Ovary (tissue), 10 donors: ENCODE measurements at places on chromosomes 3 and 15.
A peak's percentile ranks its signal among the peaks of the same experiment; 100 is the strongest.

GRCh38 chr3:193673845-193674244 is 80.8 kb downstream of the OPA1 start:
- DNase-seq: no peak

DNA sequence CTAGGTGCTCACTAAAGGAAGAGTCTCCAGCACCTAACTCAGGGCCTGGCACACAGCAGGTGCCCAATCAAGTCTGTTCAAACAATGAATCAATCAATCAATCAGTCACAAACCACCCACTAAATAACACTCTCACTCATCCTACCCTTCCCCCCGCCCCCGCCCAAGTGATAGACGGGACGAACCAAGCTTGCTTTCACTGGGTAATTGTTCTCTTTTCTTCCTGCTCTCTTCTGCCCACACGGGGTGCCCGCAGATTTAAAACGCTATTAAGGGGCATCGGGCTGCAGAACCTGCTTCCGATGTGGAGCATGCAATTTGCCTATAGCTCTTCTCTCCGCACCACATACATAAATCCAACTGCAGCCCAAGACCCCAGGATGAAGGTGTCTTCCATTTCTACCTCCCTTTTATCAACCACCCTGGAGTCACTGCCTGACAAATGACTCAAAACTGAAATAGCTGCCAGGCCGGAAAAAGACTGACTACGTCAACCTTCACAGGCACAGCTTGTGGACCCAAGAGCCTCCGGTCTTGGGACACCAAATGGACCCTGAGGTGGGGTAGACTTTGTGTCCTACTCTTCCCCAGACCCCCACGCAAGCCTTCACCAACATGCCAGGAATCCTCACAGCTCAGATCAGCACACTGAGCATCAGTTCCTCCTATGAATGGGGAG is 1.7 kb downstream of the KLHL25 start:
- DNase-seq: no peak

DNA sequence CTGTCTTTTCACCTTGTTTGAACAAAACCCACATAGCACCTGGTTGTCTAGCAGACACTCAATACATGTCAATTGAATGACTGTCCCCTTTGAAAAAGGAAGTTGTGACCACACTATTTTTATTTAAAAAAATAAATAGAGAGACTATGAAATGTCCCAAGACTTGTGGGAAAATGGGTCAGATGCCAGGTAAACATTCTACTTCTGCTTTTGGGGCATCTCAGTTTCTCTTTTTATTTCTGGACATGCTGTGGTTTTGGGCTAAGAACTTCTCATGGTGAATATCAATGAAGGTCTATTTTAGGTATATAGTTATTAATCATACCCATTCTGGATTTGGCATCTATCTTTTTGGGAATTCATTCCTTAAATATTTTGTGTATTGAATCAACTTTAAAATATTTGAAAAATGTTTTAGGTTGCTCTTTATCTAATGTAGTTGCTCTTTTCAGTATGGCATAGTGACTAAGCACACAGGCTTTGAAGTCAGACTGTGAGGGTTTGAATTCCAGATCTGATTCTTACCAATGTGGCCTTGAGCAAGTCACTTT is 4.4 kb downstream of the TMEM45A start:
- no peak for DNase-seq

DNA sequence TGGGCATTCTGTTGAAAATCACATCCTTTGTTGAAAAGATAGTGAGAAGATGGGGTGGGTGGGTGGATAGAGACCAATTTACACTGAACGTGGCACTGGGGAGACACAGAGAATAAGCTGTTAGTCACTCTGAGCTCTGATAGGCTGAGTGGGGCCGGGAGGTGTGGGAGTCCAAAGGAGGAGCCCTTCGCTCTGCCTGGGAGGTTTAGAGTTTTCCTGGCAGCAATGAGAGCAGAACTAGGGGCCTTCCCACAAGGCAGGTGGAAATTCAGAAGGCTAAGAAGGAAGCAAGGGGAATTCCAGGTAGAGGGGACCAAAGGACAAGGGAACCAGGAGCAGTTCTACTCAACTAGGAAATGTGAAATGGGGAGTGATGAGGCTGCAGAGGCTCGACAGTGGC is 272.7 kb downstream of the RPLP1 start:
- DNase-seq: no peak

- DNase-seq: no peak
These were observed 36.0 kb downstream of the NR1D2 start for GRCh38 chr3:23981136-23981535.

GRCh38 chr3:48244461-48244860 is 3.6 kb downstream of the ZNF589 start:
- no peak for DNase-seq

DNA sequence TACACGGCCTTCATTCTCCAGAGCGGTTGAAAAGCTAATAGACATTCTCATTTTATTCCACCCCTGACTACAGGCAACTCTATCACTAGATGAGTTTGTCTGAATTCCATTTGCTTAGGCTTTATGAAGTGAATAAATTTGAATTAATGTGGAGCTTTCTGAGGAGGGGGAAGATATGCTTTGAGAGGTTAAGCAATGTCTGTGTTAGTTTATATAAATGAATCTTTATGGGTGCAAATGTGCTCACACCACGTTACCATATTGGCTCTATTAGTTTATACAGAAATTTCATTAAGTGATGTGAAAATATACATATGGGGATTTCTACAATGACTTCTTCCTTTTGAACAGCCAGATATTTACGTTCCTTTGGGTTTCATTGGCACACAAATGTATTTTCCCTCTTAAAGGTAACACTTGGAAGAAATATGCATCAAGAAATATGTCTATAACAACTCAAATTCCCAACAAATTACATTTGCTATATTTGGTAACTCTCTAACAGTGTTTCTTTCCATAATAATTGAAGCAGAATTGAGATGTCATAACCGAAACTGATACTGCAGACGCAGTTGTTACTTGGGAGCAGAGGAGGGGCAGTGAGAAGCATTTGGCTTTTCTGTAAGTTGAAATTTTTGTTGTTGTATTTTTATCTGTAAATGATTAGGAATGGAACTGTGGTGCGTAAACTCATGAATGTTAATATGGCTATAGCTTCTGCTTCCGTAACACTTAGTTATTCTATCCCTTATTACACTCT is 359.4 kb downstream of the CACNA2D3 start:
- DNase-seq: no peak

GRCh38 chr3:122907471-122907870 is 112.6 kb downstream of the SLC49A4 start:
- DNase-seq: no peak

GRCh38 chr3:64895106-64895990 is 207.5 kb upstream of the ADAMTS9 start:
- DNase-seq: no peak

DNA sequence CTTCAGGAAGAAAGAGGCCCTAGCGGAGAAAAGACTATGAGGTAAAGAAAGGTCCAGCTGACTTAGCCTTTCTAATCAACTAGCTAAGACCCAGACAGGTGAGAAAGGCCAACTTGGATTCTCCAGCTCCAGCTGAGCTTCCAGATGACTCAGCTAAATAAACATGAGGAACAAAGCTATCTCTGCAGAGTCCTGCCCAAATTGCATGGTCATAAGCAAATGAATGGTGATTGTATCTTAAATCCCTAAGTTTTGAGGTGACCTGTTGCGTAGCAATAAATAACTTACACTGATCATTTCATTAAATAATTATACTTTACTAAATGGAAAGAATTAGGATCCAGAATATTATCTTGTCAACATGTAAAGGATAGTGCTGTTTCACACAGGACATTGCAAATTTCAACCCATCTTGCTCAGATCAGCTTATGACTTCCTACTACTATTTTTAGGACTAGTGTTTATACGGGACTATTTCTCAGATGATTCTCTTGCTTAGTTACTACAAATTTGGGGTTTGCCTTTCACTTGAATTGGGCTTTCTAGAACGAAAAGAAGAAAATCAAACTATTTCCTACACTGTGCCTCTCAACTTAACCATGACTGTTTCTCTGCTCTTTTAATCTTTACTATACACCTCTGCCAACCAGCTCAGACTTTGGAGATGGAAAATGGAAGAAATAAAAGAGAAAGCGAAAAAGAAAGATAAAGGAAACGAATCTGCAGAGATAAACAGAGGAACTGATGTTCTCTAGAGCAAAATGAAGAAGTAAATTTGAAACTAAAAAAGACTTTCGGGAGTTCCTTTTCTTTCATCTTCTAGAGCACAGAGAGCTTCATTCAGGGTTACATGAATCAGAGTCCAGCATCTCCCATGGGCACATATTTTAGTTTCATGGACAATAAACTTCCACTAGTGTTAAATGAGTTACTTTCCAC is 6.6 kb upstream of the ADGRG7 start:
- DNase-seq: no peak

DNA sequence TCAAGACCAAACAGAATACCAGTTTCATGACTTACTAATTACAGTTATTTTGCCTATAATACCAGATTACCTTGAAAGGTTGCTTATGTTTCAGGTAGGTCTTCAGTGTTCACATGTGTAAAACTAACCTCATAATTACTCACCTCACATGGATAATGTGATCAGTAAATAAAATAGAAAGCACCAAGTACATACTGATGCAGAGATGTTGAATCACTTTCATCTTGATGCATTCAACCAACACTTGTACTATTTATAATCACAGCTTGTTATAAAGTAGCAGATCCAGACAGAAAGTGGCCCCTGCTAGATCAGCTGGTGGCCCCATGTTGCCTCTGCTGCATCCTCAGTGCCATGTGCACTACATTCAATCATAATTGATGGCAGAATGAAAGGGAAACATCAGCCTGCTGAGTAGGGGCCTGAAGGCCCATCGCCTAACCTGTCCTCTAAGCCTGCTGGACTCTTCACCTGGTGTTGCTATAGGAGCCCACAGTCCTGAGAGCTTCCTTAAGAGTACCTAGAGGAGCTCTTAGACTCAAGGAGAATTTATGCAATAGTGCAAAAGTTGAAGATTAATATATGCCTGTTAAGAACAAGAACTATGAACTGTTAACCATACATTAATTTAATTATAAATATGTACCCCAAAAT is 154.3 kb downstream of the PLCL2 start:
- DNase-seq: no peak

- peak; percentile 62 for DNase-seq
These were observed 566 bp downstream of the HMCES start for GRCh38 chr3:129278966-129279906.

DNA sequence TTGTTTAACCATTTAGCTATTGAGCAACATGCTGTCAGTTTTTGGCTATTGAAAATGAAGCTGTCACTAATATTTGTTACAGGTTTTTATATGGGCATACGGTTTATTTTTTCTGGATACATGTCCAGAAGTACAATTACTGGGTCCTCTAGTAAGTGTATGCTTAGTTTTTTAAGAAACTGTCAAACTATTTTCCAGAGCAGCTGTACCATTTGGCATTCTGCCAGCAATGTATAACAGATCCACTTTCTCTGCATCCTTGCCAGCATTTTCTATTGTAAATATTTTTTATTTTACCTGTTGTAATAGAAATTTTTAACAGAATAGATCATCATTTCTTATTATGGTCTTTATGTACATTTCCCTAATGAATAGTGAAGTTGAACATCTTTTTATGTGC is 658.8 kb downstream of the EDEM1 start:
- no peak for DNase-seq

GRCh38 chr3:44825264-44825925 is 36.3 kb upstream of the TMEM42 start:
- no peak for DNase-seq

- DNase-seq: no peak
These were observed 678 bp downstream of the DOCK3 start for GRCh38 chr3:50675179-50676030.

GRCh38 chr15:74032606-74033561 is 38.4 kb downstream of the PML start:
- DNase-seq: no peak

- DNase-seq: no peak
These were observed 156.4 kb upstream of the PFN2 start for GRCh38 chr3:150127011-150127490.

- DNase-seq: no peak
These were observed 277.9 kb downstream of the PTPRG start for GRCh38 chr3:61839256-61839655.

GRCh38 chr3:85572426-85572825 is 613.6 kb downstream of the CADM2 start:
- no peak for DNase-seq

DNA sequence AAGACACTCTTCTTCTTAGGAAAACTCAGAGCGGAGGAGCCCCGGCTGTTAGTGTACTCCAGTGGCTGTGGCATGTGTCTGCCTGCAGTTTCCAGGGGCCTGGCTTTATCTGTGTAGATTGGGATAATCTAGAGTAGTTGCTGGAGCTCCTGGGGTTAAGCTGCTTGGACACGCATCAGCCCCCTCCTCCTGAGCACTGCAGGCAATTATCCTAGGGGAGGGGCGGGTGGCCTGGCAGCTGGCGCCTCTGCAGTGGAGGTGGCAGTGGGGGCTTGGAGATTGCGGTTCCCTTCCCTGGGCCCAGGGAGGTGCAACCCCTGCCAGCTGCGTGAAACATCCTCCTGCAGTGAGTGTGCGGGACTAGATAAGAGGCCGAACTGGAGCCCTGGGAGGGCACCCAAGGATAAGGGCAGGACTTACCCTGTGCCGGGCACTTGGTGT is 68.2 kb downstream of the EFCAB12 start:
- DNase-seq: no peak

- DNase-seq: peak; percentile 61
These were observed 36.8 kb upstream of the TSPAN3 start for GRCh38 chr15:77107531-77108355.
